ENCODE measurements at places on chromosomes 4 and X.
A peak's percentile ranks its signal among the peaks of the same experiment; 100 is the strongest.

DNA sequence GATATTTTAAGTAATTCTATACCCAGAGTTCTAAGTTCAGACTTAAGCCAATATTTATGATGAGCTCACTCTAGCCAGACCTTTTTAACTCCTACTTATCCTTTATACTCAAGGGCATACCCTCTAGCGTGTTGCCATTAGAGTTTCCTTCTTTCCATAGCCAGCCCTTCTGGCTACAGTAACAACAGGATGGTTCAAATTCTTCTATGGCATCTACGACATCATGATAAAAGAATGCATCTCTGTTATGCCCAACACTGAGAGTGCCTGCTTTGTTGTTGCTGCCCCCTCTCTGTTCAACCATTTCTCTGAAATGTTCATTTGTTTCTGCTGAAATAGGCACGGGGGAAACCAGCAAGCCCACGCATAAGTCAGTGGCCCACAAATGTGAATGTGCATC, 104.5 kb downstream of the UBE2NL start:
- DNase-seq: no peak

DNA sequence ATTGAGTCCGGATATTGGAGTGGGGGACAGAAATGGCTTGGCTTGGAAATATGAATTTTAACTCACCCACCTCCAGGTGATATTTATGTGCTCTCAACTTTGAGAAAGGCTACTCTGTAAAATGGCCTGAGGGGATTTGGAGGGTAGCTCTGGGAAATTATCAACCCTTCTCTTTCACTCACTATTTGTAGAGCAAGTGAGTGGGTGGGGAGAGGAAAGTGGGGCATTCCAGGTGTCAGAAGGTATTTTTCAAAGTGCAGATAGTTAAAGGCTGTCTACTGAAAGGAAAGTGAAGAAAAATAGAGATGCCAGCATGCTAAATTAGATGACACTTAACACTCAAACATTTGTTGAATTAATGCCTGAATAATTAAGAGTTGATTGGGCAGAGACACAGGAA, 44.1 kb downstream of the TMEM164 start:
- no peak for DNase-seq

DNA sequence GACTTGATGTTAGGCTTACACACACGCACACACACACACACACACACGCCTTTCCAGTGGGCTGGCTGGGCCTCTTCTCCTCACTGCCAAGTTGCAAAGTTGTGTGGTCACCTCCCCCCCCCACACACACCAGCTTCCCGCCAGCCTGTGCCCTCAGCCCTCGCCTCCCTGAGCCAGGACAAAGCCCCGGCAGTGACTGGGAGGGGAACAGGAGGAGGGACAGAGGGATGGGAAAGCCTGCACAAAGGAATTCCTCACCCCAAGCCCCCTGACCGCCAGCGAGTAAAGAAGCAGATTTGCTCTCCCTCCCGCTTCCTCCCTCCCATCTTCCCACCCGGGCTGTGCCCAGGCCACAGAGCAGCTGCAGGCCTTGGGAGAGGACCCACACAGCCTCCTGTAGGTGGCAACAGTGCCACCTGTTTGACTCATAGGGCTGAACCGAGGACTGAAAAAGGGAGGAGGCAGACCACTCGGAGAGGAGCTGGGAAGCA, at the start of gene GDPD2:
Gene GDPD2, plus strand, starts transcription at position 464 of the 491 bp plus-strand sequence. CDS start 1,671 bp downstream, outside the sequence.
- peak; percentile 26 for DNase-seq

GRCh38 chr4:39504538-39504937, 22.7 kb downstream of the UGDH start:
- DNase-seq: no peak

- no peak for DNase-seq
Measured at GRCh38 chr4:151993521-151993920, 232.7 kb upstream of the GATB start.

- no peak for DNase-seq
Measured at GRCh38 chrX:109441266-109441665, 40.6 kb downstream of the GUCY2F start.

DNA sequence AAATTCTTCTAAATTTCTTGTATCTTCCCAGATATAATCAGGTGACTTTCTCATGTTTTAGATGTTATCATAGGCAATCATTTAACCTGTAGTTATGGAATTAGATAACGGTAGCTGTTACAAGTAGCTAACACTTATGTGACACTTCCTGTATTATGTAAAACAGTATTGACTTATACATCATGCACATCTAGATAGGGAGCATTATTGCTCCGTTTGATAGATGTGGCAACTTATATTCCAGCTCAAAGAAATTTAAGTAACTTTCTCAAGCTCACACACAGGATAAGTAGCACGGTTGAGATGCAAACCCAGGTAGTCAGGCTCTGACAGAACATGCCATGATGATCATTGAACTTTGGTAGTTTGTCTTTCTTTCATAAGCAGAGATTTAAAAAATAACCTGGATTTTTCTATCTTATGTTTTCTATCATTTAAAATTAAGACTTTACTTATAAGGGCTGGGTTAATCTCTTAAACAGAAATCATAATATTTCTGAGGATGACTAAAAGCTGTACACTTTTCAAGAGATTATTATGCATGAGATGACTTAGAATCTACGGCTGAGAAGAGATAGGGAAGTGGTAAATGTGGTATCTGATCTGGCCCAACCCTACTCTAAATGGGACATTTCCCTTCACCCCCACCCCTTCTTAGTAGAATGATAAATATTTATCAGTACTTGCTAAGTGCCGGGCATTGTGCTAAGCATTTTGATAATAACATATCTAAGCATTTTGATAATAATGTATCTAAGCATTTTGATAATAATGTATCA, 69.1 kb upstream of the HPGD start:
- DNase-seq: no peak

GRCh38 chr4:177680308-177680707, 238.1 kb upstream of the AGA start:
- no peak for DNase-seq

DNA sequence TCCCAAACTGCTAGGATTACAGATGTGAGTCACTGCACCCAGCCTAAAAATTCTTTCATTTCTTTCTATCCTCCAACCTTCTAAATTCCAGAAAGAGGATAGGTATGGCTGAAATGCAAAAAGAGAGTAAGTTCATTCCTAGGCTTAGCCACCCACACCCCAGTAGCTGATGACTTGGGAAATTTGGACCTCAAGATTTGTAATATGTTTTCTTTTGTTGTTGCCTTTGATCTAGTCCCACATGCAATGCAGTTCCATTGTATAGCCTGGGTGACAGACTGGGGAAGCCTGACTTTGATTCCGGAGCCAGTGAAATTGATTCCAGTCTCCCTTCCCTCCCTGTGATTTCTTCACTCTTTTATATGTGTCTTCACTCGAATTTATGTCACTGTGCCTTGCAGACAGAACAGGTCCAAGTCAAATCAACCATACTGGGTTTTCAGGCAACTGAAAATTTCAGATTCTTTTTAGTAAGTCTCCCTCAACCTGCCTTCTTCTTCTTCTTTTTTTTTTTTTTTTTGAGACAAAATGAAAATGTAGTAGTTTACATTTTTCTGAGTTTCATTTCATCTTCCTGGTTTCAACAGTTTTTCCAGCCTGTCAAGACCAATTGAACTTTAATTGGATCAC, 176.2 kb upstream of the RBPJ start:
- no peak for DNase-seq

DNA sequence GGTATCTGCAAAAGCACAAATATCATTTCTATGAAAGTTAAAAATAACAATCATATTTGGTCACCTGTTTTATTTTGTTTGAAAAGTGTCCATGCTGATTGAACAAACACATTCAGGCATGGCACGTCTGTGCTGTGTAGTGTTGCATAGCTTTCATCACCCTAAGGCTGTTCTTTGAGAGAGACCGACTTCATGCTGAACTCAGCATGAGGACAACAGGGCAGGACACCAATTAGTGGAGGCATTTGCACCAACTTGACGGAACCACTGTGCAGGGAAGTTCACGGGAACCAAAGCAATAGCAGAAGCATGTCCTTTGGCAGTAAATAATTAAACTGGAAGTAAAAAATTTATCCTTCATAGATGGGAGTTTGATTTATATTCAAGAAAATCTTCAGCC, 158.4 kb upstream of the SLC7A11 start:
- DNase-seq: no peak

DNA sequence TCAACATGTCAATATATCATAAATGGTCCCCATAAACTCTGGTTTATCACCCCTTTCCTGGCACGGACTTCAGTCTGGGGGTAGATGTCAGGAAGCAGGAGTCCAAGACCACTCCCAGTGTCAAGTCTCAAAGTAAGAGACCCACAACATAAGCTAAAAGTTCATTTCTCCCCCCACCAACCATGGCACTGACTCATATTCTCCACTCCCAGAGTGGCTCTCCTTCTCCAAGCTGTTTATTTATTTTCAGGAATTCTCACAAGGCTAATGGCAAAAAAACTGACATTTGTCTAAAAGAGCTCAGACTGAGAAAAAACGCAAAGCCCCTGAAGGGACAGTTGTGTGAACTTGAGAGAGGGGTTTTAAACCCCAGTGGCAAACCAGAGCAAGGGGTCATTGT, 217.0 kb downstream of the RAB28 start:
- no peak for DNase-seq

GRCh38 chr4:83285055-83285407, 433 bp upstream of the COQ2 start:
- peak; percentile 41 for DNase-seq

- DNase-seq: no peak
Measured at GRCh38 chrX:74251006-74251930, 52.7 kb upstream of the ZCCHC13 start.

DNA sequence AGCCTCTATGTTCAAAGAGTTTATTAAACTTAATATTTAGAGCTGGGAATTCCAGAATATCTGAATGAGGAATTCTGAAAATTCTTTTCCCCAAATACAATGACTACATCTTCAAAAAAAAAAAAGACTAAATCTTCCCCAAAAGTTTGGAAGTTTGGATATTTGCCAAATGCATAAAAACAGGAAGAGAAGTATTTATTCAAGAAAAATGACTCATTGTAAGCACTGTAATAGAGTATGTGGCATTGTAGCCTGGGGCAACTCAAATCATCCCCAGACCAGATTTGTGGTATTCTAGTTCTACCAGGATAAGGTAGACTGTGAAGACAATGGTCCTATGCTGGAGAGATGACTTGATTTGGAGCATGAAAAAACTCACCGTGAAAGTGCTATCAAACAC, 78.5 kb upstream of the PDHA2 start:
- no peak for DNase-seq

- DNase-seq: no peak
Measured at GRCh38 chrX:5306654-5307121, 922.0 kb downstream of the NLGN4X start.

DNA sequence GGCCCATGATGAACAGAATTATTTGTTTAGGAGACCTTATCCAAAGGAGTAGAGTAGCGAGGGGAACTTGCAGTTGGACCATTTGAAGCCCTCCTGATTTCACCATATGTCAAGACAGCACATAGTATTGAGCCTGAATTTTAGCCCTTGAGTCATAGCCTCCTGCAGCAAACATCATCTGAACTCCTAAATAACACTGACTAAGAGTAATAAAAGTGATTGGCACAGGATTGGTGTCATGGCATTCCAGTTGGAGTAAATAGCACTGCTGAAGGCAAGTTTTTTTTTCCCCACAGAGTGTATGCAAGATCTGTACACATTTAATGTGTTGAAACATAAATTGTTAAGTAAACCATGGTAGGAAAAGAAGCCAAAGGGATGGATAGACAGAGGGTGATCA, 89.0 kb downstream of the COMMD8 start:
- DNase-seq: no peak

DNA sequence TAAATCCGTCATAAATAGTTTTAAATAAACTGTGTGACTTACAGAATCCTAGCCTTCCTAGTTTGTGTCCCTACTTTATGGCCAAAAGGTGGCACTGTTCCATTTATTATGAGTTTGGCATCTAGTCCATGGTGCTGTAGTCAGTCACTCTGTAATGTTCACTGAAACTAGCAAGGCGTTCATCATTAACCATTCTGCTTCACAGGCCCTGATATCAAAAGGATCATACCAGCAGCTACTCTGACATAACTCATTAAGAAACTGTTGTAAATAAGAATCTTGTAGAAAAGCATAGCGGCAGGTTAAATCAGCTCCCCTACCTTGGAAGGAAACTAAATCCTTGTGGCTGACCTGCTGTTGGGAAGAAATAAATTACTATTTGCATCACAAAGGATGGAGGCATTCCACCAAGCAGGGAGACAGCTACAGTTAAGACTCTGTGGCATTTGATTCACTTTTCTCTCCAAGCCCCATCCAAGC, 919.6 kb upstream of the DIAPH2 start:
- DNase-seq: peak; percentile 25

- no peak for DNase-seq
Measured at GRCh38 chr4:145107126-145107525, 9.0 kb downstream of the ABCE1 start.

- DNase-seq: no peak
Measured at GRCh38 chr4:27934871-27935270, 1074.2 kb downstream of the STIM2 start.

DNA sequence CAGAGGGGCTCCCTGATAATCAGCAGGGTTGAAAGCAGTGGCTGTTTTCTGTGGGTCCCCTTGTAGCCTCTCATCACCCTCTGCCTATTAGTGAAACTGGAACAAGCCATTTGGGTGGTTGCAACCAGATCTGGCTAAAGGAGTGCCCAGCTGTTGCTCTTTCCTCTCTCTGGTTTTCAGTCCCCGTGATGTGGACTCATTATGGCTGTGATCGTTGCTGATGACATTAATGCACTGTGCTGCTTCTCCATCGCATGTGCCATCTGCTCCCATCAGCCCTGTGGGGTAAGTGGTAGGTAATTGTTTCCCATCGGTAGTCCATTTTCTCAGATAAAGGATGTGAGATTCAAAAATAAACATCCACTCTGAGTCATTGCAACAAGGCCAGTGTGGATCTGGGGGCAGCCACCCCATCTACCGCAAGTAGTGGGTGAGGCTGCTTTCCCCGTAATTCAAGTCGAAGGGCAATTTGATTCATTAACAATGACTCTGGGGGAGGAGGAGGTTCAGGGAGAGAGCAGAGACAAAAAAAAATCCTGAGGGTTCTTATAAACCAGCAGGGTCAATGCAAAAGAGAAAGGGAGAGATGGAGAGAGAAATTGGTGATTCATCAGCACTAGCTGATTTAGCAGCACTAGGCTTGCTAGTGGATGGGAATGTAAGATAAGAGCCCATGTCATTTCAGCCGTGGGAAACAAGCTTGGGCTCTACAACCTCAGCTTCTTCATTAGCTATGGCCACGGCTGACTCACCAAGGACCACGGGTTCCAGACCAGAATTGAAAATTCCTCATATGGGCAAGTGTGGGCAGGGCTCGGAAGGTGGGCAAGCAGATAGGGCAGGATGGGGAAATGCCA, 357.8 kb downstream of the MID1IP1 start:
- DNase-seq: peak; percentile 94
